A549 treated with CpdA at 1 μM for 4 hours (cell line): ENCODE measurements at places on chromosomes 3 and 15. TPM values are rescaled to one million over a fixed set of nuclear protein-coding genes. Genes with fewer than 3 reads are reported as not detected.

Gene CHCHD4
- 37.1 to 41.0 TPM (median 39.4 TPM) in 5 replicates for total RNA-seq

Gene RTP3
- total RNA-seq: not detected in 5 replicates

Gene CAMP
- 0.23 TPM in 1 of 5 replicates, not detected in the others for total RNA-seq

Gene TMC3
- total RNA-seq: not detected in 5 replicates

Gene MON1A
- total RNA-seq: 5.0 to 9.9 TPM (median 8.2 TPM) in 5 replicates

Gene GNAT1
- 0.02 TPM in 1 of 5 replicates, not detected in the others for total RNA-seq

Gene SRGAP3
- 0.62 to 0.89 TPM (median 0.71 TPM) in 5 replicates for total RNA-seq

Gene MYL3
- 0.18 TPM in 1 of 5 replicates, not detected in the others for total RNA-seq

Gene B4GALT4
- 83.3 to 136 TPM (median 108 TPM) in 5 replicates for total RNA-seq

Gene ATP10A
- total RNA-seq: 6.2 to 7.0 TPM (median 6.7 TPM) in 5 replicates

Gene SSR3
- 157 to 194 TPM (median 189 TPM) in 5 replicates for total RNA-seq

Gene EOMES
- total RNA-seq: 1.8 to 2.5 TPM (median 1.9 TPM) in 5 replicates

Gene CP
- 3.4 to 8.3 TPM (median 5.9 TPM) in 5 replicates for total RNA-seq

Gene ATP2B2
- total RNA-seq: 0.07 to 0.22 TPM (median 0.14 TPM) in 4 of 5 replicates, not detected in the other

Gene LRTM1
- total RNA-seq: not detected in 5 replicates

Gene CD86
- not detected in 5 replicates for total RNA-seq
